Esophagus muscularis mucosa (tissue), 4 donors: ENCODE measurements at places on chromosomes 7 and 10. TPM values are rescaled to one million over a fixed set of nuclear protein-coding genes. Genes with fewer than 3 reads are reported as not detected.

GRCh38 chr7:111091593-111092358 is 849 bp downstream of the LRRN3 start:
- DNase-seq = no peak

- no peak for DNase-seq
These were observed 52.5 kb downstream of the NPY start for GRCh38 chr7:24336461-24336860.

WASHC2A gene
- 33.0 TPM for total RNA-seq

DNA sequence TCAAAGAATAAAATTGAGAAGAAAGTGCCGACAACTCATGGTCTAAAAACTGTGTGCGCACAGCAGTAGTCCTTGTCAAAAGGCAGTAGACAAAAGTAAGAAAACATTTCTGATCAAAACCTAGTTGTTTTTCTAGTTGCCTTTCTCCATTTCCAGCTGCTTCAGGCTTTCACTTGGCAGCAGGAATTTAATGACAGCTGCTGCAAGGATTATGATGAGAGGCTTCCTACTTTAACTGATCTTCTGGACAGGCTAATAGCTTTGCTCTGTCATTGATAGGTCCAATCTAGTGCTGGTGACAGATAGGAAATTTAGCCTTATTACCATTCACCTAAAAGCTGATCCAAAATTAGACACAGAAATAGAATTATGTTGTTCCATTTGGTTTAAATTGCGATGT is 110.7 kb upstream of the SEMA3C start:
- no peak for DNase-seq

DNA sequence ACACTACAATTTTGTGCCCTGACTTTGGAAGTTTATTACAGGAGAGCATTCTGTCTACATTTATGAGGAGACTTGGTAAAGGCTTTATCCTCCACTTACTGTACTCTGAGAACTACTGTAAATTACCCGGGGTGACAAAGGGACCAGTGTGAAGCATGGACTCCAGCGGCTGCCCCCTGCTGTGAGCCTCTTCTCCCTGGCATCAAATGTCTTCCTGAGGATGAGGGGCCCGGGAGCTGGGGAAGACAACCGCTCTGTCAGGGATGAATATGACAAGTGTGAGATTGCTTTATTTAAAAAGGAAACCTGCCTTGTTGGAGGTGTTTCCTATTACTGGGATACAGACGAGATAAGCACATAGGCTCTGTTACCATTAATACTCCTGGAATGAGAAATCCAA is 714.8 kb downstream of the CCSER2 start:
- no peak for DNase-seq

- DNase-seq = no peak
These were observed 1221.4 kb downstream of the GATA3 start for GRCh38 chr10:9275861-9276260.

- peak; percentile 87 for DNase-seq
These were observed 278.8 kb upstream of the PPP2R2D start for GRCh38 chr10:131621784-131622624.

GRCh38 chr10:77943121-77943901 is 16.8 kb upstream of the DLG5 start:
- DNase-seq = no peak

CPA2 gene
- not detected for total RNA-seq

UBTD1 gene
- total RNA-seq = 17.3 TPM

DNA sequence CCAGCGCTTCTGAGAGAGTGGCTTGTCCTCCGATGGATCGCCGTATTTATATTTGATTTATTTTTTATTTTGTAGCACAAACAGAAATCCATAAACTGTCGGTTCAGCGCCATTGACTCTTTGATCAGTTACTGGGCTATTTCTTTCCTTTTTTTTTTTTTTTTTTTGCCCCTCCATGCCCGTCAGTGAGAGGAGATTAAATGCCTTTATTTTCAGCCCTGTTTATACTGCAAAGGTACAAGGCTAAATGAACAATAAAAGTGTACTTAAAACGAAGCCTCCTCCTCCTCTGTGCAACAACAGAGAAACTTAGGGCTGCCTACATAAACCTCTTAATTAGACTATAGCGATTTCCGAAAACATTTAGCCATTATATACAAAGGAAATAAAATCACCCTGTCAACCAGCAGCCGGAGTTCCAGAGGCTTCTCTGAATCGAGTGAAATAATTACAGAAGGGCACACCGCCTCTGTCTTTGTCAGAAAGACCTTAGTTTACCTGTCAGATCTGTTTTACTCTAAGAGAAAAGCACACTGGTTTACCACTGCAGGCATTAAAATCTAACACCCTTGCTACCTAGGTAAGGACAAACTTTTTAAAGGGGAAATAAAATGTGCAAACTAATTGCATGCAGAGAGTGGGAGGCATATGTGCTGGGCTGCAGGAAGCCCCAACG is 3.5 kb downstream of the EBF3 start:
- no peak for DNase-seq

DNA sequence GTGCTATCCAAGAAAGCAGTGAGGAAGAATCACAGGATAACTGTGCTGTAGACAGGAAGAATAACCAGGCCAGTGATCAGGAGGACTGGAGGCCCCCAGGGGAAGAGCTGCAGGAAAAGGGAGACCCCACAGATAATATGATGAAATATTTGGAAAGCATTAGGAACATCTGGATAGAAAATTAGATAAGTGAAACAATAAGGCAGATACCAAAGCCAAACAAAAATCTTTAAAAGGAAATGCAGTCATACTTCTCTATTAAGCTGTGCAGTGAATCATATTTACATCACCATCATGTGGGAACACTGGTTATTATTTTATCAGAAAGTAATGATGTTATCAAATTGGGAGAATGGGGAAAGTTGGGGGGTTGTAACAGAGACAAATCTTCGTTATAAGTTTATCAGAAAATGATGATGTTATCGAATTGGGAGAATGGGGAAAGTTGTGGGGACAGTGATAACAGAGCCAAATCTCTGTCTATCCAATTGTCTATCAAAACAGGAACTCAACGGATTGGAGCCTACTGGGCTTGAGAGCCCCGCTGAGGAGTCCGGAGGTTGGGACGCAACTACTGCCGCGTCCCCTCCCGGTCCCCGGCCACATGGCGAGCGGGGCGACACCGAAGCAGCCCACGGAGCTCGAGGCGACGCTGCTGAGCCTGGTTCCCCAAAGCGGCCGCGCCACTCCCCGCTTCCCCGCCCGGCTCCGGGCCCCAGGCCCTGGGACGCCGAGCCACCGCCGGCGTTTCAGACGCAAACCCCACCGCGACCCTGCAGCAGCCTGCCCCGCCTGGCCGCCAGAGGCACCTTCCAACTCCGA is 14.0 kb upstream of the RALA start:
- no peak for DNase-seq

CYP2W1 gene
- total RNA-seq = 0.66 TPM

GRCh38 chr7:91940171-91940570 is 491 bp upstream of the AKAP9 start:
- DNase-seq = no peak

VSTM4 gene
- 10.0 TPM for total RNA-seq

TSPAN14 gene
- total RNA-seq = 17.9 TPM

DNA sequence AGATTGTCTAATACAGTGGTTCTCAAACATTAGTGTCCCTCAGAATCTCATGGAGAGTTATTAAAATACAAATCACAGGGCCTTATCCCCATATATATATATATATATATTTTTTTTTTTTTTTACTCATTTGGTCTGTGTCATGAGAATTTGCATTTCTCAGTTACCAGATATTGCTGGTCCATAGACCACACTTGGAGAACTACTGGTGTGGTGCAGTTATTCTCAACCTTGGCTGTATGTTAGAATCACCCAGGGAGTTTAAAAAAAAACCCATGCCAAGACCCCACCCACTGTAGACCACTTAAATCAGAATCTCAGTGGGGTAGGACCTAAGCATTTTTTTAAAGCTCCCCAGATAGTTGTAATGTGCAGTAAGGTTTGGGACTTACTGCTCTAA is 179.9 kb downstream of the AUTS2 start:
- DNase-seq = no peak

DNA sequence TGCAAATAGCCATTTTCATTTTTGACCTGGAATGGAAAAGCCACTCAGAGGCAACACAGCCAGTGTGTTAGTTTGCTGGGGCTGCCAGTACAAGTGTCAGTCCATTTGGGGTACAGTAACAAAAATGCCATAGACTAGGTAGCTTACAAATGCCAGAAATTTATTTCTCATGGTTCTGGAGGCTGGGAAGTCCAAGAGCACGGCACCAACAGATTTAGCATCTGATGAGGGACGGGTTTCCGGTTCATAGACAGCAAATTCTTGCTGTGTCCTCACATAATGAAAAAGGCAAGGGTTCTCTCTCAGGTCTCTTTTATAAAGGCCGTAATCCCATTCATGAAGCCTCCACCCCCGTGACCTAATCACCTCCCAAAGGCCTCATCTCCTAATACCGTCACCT is 418.2 kb downstream of the TYW1 start:
- DNase-seq = no peak

TSPAN13 gene
- total RNA-seq = 5.6 TPM

- DNase-seq = no peak
These were observed 218.0 kb upstream of the IGFBP3 start for GRCh38 chr7:46139079-46139478.

DNA sequence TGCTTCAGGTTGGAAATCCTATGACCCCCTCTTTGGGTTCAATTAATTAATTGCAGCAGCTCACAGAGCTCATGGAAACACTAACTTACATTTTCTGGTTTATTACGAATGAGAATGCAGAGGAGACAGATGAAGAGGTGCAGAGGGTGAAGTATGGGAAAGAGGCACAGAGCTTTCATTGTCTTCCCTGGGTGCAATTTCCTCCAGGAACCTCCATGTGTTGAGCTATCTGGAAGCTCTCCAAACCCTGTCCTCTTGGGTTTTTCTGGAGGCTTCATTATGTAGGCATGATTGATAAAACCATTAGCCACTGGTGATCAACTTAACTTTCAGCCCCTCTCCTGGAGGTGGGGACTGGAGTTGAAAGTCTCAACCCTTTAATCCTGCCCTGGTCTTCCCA is 133.0 kb upstream of the AUTS2 start:
- DNase-seq = no peak

GIMAP6 gene
- total RNA-seq = 37.0 TPM

TMEM184A gene
- not detected for total RNA-seq

SVOPL gene
- total RNA-seq = not detected

COMTD1 gene
- total RNA-seq = 44.5 TPM

DNA sequence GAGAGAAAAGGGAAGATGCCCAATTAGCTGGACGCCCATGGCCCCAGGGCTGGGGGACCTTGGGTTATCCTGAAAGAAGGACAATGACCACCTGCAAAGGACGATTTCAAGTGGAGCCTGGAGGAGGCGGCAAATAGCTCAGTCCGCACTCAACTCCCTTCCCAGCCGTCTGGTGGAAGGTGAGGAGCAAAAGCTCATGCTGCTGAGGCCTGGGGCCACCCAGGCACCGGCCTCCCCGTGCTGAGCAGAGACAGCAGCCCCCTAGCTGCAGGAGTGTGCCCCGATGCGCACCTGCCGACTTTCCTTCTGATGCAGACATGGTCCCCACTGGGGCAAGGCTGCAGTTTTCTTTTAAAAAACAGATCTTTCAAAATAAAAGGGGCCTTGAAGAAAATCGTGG is 7.9 kb downstream of the FAM20C start:
- DNase-seq = no peak

- no peak for DNase-seq
These were observed 4.0 kb upstream of the CAMK2G start for GRCh38 chr10:73878365-73878764.

AVPI1 gene
- 65.5 TPM for total RNA-seq

DNA sequence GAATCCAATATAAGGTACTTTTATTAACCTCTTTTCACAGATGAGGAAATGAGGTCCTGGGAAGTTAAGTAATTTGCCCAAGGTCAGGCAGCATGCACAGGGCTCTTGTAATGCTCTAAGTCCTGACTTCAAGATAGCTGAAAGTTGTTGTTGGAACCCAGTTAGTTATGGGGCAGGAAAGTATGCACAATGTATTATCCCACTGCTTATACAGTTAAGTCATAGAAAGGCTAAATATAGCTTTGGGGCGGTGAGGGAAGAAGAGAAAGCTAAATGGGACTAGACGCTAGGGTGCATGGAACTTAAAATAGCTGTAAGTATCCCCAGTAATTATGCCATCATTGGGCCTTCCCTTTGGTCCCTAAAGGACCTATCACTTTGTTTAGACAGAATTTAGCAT is 9.2 kb downstream of the GLCCI1 start:
- no peak for DNase-seq

DNA sequence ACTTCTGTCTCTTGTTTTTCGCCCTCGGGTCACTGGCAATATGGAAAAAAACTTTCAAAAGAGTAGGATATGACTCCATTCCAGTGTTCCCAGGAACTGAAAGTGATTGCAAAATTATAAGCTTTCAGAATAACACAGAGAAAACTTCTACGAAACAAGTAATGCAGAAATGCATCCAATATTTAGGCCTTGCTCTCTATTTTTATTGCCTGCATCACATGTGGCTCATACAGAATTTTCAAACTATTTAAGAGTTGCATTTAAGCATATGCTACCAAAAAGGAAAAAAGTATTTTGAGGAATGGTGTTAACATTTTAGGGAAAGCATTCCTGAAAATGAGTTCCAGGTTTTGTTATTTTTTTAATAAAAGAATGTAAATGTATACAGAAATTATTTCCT is 228.0 kb downstream of the CACNB2 start:
- DNase-seq = no peak

GRCh38 chr7:156487811-156488533 is 152.6 kb upstream of the RNF32 start:
- no peak for DNase-seq

PLEKHA1 gene
- 101 TPM for total RNA-seq

- no peak for DNase-seq
These were observed 5.7 kb upstream of the CELF2 start for GRCh38 chr10:11011984-11012383.

DNA sequence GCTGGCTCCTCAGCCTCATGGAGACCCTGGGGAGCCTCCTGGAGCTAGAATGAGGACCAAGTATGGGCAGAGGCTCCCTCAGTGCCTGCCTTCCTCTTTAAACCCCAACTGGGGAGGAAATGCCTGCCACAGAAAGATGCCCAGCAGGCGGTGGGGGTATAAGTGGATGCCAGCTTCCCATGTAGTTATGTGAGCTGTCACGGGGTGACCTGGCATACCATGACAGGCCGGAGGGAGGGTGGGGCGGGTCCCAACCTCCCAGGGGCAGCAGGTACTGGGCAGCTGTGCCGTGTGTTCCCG is 35.0 kb downstream of the COL13A1 start:
- no peak for DNase-seq

- DNase-seq = no peak
These were observed 12.2 kb upstream of the PSAP start for GRCh38 chr10:71863203-71863602.

- DNase-seq = no peak
These were observed 22.8 kb downstream of the PPIA start for GRCh38 chr7:44819292-44819691.

GRCh38 chr10:7102084-7102483 is 308.8 kb downstream of the SFMBT2 start:
- DNase-seq = no peak

HMX3 gene
- not detected for total RNA-seq
